Bone marrow (tissue), 2 donors: ENCODE measurements at places on chromosomes 13 and 19.

- no peak for DNase-seq
These were observed 88.4 kb downstream of the USP12 start for GRCh38 chr13:27083183-27083582.

DNA sequence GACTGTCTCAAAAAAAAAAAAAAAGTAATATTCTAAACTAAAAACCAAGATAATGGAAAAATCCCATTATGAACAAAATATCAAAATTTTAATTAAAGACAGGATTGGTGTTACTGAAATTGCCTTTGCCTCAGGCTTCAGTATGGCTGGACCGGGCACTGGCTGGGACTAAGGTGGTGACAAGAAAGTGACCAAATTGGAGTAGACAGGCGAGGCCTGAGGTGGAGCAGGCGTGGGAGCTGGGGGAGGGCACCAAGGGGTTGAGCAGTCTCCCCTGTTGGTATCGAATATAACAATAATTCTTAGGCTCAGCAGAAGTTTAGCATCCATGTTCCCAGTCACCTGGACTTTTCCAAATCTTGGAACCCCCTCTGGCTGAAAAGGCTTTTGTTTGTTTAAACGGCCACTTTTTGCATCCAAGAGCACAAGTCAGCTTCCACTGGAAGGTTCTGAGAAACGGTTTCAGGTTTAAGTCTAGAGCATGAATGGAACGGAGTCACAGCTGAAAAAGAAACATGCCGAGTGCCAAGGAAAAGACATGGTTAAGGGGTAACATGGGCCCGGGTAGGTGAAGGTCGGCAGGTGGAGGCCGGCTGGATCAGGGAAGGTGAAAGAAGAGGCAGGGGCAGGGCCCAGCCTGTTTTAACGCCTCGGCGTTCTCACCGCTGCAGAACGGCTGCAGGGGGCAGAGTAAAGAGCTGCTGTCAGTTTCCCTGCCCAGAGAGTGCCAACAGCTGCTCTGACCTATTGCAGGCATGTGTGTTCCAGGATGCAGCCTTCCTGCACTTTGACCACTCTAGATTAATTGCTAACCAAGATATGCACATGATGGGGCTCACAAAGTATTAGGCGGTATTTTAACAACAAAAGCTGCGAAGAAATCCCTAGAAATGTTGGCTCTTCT is 104.4 kb downstream of the TM9SF2 start:
- DNase-seq, result peak; percentile 35

- DNase-seq, result no peak
These were observed 150.2 kb upstream of the VSTM2B start for GRCh38 chr19:29375429-29376119.

DNA sequence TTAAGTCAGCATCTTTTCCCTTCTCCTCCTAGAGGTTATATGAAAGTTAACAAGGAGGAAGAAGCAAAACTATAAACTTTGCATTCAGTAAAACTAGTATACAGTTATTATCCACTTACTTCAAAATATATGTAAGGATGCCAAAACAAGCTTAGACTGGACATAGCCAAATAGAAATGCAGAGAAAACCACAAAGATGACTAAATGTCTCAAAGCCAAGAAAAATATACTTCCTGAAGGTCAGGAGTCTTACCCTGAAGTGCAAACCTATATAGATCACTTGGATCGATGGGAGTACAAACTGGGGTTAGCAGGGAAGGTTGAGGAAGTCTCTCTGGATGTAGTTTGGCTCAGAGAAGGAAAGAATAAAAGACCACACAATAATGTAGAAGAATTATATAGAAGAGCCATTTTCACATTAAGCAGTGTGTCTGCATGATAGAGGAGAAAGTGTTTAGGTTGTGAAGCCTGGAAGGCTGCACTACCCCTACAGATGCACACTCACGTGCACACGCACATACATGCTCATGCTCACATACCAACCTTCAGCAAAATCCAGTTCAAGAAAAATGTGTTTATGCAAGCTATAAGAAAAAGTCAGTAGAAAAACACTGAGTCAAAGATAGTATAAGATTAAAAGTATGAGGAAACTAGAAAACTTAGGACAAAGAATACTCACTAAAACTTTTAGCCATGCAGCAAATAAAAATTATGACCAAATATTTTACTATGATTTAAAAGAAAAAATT is 112.1 kb upstream of the RXFP2 start:
- DNase-seq, result no peak

DNA sequence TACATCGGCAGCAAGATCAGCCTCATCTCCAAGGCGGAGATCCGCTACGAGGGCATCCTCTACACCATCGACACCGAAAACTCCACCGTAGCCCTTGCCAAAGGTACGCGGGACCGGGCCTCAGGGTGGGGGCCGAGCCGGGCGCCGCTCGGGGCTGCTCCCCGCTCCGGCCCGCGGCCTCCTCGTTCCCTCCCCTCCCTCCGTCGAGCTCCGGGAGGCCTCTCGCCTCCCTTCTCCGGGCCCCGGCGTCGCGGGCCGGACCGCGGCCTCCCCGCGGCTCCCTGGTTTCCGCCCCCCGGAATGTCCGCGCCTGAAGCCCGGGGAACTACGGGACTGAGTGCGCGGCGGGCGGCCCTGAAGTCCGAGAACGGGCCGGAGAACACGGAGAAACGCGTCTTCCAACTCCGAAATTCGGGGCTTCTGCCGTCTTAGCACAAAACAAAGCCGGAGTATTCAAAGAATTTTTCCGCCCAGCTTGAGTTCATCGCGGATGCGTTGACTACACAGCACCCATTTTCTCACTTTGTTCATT is 423 bp downstream of the LSM14A start:
- DNase-seq, result peak; percentile 81

- DNase-seq, result no peak
These were observed 18.2 kb upstream of the STK24 start for GRCh38 chr13:98595134-98595533.

DNA sequence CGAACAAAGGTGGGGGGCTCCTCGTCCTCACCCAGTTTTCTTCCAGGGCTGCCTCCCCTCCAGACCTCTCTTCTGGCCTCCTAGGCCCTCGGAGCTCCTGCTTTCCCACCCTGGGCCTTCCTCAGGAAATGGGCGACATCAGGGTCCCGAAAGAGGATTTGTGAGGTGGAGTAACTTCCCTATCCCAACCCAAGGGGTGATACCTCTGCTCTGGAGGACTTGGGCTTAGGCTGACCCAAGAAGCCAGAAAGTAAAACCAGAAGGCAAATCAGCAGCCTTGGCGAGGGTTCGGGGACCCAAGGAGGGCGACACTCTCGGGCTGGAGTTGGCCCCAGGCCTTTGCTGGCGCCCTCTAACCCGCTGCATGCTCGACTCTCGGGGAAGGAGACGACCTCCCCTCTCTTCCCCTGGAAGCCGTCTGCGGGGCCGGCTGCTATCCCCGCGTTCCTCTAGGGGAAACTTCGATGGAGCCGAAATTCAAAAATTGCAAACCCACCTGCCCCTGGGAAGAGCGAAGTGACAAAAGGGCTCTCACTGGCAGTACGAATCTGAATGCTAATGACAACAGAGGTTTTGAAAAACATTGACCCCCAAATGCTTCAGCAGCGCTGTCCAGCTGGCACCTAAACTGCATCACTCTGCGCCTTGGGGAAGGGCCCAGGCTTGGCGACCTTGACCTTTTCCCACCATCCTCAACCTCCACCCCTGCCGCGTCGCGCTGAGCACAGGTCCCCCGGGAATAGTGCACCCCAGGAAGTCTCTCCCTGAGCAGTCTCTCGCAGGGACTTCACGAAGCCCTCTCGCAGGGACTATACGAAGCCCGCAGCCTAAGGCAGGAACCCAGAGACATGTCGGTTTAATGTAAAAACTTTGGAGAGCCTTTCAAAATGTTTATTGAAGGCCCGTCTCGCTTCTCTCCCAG is 2.4 kb downstream of the PDX1 start:
- DNase-seq, result no peak

DNA sequence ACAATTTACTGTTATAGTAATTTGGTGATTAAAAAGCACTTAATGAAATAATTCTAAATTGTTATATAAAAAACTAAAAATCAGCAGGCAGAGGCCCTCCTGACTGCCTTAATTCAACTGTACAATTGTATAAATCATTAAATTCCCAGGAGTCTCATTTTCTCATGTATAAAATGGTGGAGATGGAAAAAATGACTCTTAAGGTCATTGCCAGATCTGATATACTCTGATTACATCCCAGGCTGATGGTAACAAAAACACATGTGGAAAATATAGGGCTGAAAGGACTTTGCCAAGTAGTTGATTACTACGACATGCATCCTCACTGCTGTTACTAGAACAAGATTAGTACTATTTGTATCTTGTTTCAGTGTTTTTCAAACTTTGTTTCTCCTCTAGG is 1020.0 kb upstream of the SLC10A2 start:
- DNase-seq, result no peak

DNA sequence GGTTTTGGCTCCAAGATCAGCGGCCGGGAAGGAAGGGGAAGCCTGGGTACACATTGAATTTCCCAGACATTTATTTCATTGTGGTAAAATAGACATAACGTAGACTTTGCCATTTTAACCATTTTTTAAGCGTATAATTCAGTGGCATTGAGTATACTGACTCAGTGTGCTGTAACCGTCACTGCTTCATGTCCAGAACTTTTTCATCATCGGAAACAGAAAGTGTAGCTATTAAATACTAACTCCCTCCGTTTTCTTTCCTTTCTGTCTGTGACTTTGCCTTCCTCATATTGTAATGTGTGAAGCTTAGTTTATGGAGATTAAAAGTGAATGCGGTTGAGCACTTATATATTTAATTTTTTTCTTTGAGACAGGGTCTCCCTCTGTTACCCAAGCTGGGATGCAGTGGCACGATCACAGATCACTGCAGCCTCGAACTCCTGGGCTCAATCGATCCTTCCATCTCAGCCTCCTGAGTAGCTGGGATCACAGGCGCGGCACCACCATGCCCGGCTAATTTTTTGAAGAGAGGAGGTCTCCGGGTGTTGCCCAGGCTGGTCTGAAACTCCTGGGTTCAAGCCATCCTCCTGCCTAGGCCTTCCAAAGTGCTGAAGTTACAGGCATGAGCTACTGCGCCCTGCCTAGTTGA is 1.4 kb downstream of the HNRNPM start:
- DNase-seq, result no peak

DNA sequence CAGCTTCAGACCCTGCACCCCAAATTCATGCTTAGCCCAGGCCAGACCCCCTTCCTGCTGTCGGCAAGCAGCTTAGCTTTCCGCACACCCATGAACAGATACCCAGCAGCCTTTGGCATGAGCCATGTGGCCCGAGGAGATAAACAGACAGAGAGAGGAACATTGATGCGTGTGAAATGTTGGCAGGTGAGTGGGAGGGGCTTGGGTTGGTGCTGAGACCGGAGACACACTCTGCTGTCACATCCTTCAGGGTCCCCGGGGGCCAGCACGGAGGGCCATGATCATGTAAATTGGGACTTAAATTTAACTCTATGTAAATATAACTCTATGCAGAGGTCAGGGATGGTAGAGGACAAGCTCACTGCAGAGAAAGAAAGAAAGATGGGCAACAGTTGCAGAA is 1.5 kb downstream of the CD22 start:
- DNase-seq, result no peak

DNA sequence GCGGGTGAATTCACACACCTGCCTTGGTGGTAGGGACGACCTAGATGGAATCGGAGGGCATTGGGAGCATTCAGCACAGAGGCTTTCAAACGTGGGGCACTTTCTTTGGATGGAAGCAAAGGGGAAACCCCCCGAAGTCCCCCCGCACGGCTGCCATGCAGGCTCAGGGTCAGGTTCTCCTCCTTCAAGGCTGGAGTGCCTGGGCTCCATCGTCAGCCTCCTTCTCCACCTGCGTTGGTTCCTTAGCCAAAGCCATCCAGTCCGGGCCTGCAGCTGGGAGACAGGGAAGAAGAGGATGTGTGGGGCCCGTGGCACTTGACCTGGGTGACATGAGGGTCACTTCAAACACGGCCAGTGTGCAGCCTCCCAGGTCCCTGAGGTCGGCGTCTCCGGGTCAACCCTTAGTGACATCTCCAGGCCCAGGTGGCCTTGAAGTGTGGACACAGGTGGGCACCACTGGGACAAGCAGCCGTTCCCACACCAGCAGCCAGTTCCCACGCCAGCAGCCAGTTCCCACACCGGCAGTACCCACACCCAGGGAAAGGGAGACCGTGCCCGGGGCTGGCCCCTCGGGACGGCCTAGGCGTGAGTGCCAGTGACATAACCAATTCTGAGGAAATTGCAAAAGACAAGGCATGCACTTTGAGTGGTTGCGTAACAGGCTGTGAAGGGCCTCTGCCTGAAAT is 116.0 kb downstream of the SOX1 start:
- DNase-seq, result no peak

GRCh38 chr19:55483706-55484592 is 1.0 kb upstream of the NAT14 start:
- no peak for DNase-seq

DNA sequence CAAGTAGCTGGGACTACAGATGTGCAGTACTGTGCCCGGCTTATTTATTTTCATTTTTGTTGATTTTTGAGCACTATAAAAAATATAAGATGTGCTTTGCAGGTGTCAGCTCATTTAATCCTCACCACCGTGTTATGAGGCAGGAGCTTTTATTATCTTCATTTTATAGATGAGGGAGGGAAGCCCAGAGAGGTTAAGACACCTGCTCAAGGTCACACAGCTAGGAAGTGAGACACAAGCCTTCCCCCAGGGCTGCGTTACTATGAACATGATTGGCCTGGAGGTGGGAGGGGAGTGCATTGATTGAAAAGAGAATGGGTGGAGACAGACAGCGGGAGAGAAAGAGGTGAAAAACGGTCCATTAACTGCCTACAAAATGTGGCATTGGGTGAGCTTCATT is 7.2 kb downstream of the ANKRD24 start:
- no peak for DNase-seq

DNA sequence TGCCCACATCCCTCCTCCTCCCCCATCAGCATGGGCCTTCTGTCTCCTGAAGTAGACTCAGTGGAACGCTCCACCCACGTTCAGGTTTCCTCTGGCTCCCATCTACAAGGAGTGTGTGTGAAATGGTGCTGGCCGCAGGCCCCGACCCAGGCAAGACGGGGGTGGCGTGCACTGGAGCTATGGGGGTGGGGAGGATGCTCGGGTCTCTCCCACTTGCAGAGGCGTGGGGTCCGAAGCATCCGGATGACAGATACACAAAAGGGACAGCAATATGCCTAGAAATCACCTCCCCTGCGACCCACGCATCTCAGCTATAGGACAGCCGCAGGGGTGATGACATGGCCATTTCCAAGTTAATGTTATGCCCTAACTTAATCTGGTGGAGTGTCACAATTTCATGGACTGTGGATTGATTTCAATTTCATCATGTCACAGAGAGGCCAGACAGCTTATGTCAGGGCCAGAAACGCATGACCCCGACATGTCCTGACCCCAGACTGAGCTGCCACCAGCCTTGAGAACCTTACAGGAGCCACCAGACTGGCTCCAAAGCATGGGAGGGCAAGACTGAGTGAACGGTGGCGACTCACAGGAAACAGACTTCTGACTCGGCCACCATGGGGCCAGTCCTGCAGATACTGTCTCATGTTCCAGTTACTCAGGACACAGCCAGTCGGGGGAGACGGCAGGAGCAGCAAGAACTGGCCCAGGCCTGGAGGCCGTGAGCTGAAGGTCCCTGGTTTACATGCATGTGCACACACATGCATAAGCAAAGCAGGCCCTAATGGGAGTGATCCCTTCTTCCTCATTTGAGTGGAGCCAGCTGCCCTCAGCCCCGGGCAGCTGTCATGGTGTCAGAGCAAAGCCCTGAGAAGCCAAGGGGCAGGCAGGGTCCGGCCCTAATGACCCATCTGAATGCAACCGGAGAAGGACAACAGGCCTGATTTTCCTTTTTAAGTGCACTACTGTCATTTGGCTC is 82.2 kb downstream of the SLC7A1 start:
- no peak for DNase-seq
